Stimulated activated CD4-positive, alpha-beta T cell treated with anti-CD3 and anti-CD28 coated beads, Interleukin-15, amount 100 ng/mL, for 48 hours (primary cell): ENCODE measurements at places on chromosomes 4 and X.
A peak's percentile ranks its signal among the peaks of the same experiment; 100 is the strongest.

GRCh38 chr4:114265342-114265741, 285.9 kb upstream of the ARSJ start:
- DNase-seq = no peak

DNA sequence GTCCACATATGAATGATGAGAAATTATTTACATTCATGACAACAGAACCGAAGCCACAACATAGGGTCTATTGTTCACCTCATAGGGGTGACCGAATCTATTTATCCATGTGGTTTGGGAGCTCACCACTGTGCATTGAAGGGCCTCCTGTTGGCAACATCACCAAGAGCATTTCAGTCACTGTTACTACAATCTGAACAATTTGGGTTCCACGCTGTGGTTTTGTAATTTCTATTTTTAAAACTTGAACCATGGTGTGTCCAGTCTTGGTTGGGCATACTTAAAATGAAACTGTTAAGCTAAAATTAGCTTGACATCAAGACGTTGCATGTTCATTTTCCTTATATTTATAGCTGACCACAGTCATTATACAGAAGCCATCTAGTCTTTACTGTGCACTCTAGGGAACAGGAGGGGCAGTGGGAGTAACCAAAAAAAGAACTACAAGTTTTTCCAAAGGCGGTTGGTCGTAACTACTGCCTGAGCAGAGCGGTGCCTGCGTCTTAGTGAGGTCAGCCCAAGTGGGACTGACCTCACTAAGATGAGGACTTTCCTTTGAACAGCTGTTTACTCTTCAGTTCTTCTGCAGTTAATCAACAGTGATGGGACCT, 192.1 kb downstream of the SPRY1 start:
- DNase-seq = no peak

- no peak for DNase-seq
These were observed 733 bp upstream of the NAA15 start for GRCh38 chr4:139300431-139301112.

DNA sequence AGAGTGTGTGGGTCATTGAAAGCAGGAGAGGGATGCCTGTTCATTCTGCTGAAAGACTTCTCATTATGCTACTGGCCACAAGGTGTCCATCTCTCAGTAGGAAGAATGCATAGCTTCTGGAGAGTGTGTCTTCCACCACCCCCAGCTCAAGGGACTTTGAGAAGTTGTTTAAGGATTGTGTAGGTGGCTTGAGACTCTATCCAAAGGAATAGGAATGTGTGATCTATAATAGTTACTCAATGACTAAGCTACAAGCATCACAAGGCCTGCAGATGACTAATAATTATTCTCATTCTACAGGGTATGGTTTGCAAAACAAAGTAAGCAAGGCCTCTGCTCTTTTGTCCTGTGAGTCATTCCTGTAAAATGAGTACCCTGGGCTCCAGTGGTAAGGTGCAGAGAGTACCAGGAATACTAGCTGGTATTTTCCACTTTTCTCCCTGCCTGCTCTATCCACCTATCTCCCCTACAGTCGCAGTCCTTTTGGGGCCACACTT, 279.8 kb upstream of the BOD1L1 start:
- DNase-seq = no peak

GRCh38 chrX:45849261-45849862, 648.7 kb upstream of the DIPK2B start:
- DNase-seq = no peak

DNA sequence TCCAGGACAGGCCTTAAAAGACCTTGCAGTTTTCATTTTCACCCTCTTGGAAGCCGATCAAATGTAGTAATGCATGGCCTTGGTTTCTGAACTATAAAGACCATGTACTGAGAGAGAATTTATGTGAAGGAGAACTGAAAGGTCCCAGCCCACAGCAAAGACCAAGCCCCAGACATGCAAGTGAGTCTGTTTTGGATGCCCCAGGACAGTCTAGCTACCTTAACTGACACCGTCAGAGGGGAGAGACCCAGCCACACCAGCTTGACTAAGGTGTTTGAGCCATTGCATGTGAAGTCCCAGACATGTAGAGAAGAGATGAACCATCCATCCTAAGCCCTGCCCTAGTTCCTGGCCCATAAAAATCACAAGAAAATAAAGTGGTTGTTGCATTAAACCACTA, 316.8 kb upstream of the GATB start:
- no peak for DNase-seq

DNA sequence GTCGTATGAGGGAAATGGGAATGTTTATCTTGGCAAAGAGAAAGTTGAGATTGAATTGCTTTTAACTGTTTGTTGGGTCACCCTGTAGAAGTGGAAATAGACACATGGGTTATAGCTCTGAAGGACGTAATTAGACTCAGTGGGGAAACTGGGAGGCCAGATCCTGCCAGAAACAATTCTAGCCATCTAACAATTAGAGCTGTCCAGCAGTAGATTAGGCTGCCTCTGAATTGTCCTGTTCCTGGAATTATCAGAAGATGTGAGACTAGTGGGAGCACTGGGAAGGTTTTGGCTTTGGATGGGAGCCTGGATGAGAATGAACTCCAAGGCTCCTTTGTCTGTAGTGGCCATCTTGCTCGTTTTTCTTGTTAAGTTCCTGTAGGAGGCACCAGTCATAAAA, 61.9 kb upstream of the IGFBP7 start:
- DNase-seq = no peak

- no peak for DNase-seq
These were observed 29.5 kb downstream of the SRPX2 start for GRCh38 chrX:100673397-100673953.

- no peak for DNase-seq
These were observed 462.8 kb downstream of the PCDH18 start for GRCh38 chr4:137069473-137069872.

DNA sequence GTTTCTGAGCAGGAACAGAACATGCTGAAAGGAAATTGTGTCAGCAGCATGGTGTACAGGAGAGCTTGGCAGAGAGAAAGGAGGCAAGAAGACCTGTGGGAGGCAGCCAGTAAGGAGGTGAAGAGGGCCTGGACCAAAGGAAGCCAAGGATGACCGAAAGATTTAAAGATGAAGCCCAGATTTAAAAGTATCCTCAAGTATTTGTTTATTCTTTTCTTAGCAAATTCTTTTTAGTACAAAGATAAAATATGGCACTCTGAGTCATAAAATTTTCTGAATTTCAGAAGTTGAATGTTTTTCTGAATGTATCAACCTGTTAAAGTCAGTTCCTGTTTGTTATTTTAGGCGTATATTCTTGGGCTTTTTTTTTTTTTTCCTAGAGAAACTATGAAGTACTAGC, 3.5 kb downstream of the PKD2 start:
- DNase-seq = no peak

DNA sequence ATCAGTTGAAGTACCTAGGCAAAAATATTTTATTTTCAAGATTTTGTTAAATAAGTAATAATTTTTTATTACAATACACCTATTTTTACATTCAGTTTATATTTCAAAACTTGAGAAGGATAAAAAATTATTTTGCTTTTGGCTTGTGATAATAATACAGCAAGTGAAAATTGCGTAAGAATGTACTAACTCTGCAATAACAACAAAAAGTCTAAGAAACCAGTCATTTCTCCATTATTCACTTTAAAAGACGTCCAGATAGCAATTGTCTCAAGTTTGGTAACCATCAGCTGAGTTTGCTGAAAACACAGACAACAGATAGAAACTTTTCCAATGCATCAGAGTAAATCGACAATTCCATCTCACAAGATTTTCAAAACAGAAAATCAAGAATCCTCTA, 12.1 kb downstream of the CXCL8 start:
- no peak for DNase-seq

GRCh38 chr4:60800701-60801100, 399.4 kb upstream of the ADGRL3 start:
- no peak for DNase-seq

GRCh38 chr4:180990931-180991330, 1252.3 kb upstream of the TENM3 start:
- DNase-seq = no peak

GRCh38 chr4:83440148-83440814, 15.3 kb downstream of the HELQ start:
- DNase-seq = no peak

GRCh38 chr4:55013431-55013955, 111.9 kb downstream of the KDR start:
- no peak for DNase-seq

GRCh38 chr4:109576462-109576861, 16.4 kb downstream of the MCUB start:
- no peak for DNase-seq

DNA sequence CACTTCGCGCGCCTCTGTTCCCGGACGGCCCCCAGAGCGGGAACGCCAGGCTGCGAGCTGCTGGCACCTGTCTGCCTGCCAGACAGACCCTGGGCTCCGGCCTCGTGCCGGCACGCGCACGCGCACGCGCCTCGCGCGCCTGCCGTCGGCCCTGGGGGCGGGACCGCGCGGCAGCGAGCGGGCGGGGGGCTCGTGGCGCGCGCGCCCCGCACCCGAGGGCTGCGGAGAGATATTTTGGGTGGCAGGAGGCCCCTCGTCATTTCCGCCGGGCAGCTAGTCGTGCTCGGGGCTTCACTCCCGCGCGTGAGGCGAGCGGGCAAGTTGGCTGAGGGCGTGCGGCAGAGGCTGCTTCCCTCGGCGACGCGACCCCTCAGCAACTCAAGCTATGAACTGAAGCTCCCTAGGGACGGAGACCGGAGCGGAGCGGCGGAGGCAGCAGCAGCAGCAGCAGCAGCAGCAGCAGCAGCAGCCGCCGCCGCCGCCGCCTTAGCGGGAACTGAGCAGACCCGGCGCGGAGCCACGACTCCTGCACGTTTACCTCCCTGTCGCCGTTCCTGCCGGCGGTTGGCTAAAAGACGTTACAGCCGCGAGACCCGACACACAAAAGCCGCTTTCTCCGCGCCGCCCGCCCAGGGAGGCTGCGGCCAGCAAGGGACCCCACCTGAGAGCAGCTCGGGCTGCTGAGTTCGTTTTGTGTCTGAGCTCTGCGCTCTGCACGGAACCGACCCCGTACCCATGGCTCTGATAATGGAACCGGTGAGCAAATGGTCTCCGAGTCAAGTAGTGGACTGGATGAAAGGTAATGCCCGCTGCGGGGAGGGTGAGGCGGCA, at the start of gene CNKSR2:
Gene CNKSR2 (plus strand): TSS at position 256 of the 831 bp plus-strand sequence. CDS start 480 bp downstream, at position 736.
- peak; percentile 49 for DNase-seq

DNA sequence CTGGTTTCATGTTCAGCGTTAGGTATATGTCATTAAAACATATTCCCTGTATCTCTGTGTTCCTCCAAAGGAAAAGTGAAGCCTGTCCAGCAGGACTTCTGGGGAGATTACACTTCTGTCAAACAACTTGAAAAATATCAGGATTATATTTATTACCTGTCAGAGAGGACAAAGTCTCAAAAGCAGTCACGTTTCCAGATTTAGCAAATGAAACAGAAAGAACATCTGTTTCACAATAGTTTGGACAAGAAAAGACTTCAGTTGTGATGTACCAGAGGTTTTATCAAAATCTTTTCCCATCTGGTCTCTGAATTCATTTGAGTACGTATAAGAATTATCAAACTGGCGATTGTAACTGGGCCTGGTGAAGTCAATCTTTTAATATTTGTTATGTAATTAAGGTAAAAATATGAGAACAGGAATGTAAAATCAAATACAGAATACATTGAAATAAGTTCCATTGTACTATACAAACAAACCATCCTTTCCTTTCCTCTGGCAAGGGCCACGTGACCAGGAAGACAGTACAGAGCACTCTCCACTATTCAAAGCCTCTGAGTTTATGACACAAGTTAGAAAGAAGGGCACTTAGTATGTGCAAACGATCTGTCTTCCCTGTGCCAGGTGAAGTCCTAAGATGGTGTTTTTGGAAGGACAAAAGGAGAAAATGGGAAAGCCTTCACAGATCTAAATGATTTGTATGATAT, 3.2 kb downstream of the CASP3 start:
- DNase-seq = no peak

- DNase-seq = no peak
These were observed 3.7 kb downstream of the MYOZ2 start for GRCh38 chr4:119139311-119139710.

DNA sequence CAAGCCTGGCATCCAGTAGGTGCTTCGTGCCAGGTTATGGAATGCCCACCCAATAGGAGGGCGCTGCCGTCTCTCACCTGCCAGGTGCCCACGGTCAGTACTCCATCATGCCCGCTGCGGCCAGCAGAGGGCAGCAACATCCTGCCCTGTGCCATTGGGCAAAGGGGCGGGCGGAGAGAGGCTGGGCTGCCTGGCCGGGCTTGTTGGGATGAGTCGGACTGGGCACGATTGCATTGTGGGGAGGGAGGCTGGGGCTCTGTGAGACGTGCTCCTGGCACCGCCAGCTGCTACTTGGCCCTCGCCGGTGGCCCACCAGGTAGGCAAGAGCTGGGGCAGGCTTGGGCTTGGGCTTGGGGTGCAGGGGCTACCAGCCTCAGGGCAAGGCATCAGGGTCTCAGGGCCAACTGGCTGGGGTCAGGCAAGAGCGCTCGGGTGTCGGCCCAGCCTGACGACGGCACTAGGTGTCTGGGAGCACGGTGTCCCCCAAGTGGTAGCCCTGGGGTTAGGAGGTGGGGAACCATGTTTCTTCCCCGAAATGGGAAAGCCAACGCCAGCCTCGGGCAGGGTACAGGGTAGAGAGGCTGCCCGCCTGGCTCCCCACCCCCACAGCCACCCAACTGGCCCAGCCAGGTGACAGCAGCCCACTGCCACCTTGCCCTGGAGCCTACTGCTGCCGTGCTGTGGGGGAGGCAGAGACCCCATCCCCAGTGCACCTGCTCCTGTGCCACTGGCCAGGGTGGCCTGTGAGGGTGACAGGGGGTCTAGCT, at the start of gene PLXNB3:
Gene PLXNB3 (plus strand): TSS at position 261 of the 767 bp plus-strand sequence. CDS start 1,287 bp downstream, outside the sequence.
- DNase-seq = peak; percentile 55

DNA sequence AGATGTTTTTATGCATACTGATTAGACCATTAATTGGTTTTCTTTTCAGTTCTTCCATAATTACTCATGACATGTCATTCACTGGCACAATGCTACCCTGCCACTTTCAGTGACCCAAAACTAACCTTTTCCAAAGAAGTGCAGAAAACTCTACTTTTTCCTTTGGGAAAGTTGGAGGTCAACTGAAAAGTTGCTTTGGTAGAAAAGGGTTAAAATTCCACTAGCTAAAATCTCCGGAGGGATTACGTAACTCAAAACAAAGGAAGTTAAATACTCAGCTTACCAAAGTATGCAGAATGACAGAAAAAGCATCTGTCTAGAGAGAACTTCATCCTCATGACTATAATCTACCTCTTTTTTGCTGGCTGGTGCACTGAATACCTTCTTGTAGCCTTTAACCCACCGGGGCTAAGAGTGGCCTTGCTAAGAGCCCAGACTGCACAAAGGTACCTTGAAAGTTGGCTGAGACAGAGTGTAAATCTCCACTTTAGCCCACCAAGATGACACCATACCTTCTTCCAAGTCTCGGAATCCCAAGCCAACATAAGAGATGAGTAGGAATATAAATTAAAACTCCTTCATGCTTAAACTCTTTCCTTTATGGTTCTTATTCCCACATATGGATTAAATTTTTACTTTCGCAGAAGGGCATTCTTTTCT, 1099.5 kb upstream of the INTU start:
- no peak for DNase-seq

- DNase-seq = no peak
These were observed 331.8 kb upstream of the TENM3 start for GRCh38 chr4:181911420-181911819.

- DNase-seq = no peak
These were observed 9.9 kb downstream of the PPAT start for GRCh38 chr4:56425518-56425917.

GRCh38 chrX:123170546-123170945, 13.5 kb upstream of the GRIA3 start:
- no peak for DNase-seq

GRCh38 chr4:105632599-105632998, 75.9 kb downstream of the INTS12 start:
- no peak for DNase-seq

GRCh38 chr4:97027728-97028410, 1115.4 kb downstream of the STPG2 start:
- DNase-seq = no peak

- DNase-seq = no peak
These were observed 1.9 kb downstream of the FAM114A1 start for GRCh38 chr4:38869511-38869910.
